ENCODE measurements at places on chromosomes 4 and X.

DNA sequence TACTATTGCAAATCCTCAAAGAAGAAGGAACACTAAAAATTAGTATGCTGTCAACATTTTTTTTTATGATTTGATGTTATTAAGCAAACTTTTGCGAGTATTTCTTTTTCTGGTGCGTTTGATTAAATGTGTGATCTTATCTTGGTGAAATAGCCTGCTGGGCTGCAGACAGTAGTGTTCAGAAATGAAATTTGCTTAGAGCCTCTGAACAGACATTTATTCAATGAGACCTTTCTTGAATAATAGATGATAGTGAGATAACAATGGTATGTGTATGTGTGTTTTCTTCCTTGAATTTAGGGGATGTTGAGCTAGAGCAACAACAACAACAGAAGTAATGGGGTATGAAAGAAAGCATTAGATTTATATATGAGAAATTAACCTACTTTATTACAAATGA lies 12.7 kb downstream of the ADGRL3 start:
- DNase-seq = no peak

GRCh38 chrX:41384051-41384705 lies 50.2 kb downstream of the DDX3X start:
- peak; percentile 3 for DNase-seq

GRCh38 chr4:76277667-76278066 lies 26.1 kb downstream of the FAM47E start:
- no peak for DNase-seq

DNA sequence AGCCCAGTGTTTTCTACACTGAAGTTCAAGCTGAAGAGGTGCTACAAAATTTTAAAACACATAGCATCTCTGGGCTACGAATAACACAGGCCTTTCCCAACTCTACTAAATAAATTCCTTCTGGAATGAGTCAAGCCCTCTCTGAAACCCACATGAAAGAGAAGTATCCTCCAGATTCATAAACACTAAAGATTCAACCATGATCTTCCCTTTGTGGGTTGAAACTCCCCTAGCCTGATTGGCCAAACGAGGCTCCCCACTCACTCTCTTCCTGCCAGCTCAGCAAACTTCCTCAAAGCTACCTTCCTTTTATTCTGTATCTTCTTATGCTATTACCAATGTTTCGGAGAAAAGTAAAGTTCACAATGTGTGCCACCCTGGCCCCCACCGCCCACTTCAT lies 95.4 kb downstream of the NKX6-1 start:
- no peak for DNase-seq

- no peak for DNase-seq
Observed at GRCh38 chr4:142683997-142684396, 162.1 kb downstream of the INPP4B start.

- DNase-seq = no peak
Observed at GRCh38 chr4:26287756-26288155, 33.1 kb upstream of the RBPJ start.

- no peak for DNase-seq
Observed at GRCh38 chrX:16212024-16212423, 44.7 kb downstream of the MAGEB17 start.

DNA sequence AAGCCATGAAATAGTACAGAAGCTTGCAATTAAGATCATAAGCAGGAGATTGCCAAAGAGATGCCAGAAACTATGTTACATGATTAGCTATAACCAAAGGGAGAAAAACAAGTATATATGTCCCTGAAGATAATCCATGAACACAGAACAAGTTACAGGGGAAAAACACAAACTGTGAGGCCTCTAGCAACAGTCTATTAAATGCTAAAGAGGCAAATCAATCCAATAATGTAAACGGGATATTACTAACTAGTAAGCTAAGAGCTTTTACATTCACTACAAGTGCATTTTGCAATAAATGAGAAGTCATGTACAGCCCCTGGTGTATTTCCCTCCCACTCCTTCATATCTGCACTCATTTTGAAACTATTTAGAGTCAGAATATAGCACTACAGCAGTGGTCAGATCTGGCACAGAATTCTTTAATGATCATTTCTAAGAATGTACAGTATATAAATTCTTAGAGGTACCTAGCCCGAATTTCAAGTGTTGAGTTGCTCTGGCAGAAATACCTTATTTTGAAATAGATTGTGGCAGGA lies 449.8 kb upstream of the SMIM31 start:
- no peak for DNase-seq

DNA sequence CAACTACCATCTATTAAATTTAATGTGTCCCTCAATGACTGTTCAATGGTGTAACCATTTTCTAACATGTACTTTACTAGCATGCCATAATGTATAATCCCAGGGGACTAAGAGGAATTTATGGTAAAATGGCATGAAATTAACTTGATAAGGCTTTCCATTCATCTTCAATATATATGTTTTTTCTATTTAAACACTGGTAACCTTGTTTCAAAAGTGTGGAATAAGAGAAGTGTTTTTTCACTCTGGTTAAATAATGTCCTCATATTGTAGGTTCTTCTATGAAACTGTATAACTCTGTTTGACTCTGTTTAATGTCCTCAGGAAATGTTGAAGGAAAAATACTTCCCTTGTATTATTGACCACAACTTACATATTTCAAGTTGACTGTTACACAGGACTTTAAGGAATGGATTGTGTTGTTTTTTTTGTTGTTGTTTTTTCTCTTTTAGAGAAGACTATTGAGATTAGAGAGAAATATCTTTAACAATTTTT lies 113.8 kb upstream of the ARSJ start:
- no peak for DNase-seq

DNA sequence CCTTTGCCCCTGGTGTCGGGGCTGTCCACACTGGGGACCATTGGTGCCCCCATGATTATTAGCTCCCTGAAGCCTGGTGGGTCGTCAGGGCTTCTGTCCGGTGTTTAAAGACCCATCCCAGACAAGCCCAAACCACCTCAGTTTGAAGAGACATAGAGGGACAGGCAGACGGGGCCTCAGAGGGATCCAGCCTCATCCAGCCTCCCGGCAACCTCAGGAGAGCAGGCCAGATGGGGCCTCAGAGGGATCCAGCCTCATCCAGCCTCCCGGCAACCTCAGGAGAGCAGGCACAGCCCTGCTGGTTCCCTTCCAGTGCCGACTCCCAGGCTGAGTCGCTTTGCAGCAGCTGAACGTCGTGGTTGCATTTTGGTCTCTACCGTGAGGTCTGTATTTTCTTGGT lies 32.1 kb downstream of the PIGG start:
- no peak for DNase-seq

DNA sequence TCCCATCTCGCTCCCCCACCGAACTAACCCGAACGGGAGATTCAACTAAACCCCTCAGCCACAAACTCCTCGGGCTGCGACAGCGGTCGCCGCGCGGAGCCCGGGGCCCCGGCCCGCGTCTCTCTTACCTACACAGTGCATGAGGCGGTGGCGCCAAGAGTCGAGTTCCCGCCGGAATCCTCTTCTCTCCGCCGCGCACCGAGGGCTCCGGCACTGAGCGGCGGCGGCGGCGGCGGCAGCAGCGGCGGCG lies 160 bp downstream of the LCORL start:
- no peak for DNase-seq

DNA sequence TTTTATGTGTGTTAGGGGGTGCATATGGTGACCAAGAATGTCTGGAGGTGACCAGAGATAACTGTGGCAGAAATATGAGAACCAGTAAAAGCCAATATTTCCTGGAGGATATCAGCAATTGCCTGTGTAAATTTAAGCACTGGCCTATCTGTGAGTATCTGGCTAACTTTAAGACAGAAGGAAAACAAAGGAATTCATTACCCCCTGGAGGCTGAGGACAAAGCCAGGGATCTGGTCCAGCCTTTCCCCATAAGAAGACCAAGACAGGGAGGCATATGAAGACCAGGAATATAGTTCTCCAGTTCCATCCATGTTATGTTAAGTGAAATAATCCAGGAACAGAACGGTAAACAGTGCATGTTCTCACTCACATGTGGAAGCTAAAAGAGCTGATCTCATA lies 49.2 kb downstream of the MFAP3L start:
- no peak for DNase-seq

DNA sequence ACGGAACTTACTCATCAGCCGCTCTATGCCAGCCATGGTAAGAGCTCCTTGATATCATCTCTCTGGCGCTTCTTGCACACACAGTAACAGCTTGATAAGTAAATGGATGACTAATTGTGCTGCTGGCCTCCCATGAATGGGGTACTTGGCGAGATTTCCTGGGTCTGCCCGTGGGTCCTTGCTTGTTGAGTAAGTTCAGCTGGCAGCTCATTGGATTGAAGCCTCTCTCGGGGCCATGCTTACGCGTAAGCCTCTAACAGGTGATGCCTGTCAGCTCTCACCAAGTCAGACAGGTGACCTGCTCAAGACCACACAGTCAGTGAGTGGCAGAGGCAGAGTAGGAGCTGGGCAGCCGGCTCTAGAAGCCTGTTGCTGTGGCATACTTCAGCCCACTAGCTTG lies 7.7 kb downstream of the NSG1 start:
- no peak for DNase-seq

DNA sequence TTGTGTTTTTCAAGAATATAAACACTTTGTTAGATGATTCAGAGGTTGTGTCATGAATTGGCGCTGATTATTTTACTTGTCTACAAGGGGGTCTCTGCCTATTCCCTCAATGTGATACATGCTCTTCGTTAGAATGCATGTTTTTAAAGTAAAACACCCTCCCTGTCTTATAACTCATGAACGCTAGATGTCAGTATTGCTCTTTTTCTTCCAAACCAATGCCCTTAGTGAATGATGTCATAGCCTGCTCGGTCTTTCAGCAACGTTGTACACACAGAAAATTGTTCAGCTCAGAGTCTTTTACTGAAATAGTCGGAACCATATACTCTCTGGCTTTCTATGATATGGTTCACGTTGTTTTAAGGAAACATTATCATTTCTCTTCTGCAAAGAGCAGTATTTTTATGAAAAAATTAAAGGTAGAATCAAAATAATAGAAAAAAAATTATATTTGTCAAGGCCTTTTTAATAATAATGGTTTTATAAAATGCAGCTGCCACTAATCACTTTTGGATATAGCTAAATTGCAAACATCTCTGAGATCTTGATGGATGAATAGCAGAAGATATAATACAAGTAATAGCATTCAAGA lies 292.9 kb downstream of the TLL1 start:
- peak; percentile 78 for DNase-seq

GRCh38 chrX:124555036-124555595 lies 208.8 kb downstream of the SH2D1A start:
- DNase-seq = peak; percentile 1

GRCh38 chrX:104697294-104697693 lies 131.3 kb downstream of the IL1RAPL2 start:
- DNase-seq = no peak

GRCh38 chr4:6953751-6954380 lies 44.2 kb downstream of the TBC1D14 start:
- peak; percentile 11 for DNase-seq

- DNase-seq = no peak
Observed at GRCh38 chrX:12282991-12283390, 144.7 kb downstream of the FRMPD4 start.

DNA sequence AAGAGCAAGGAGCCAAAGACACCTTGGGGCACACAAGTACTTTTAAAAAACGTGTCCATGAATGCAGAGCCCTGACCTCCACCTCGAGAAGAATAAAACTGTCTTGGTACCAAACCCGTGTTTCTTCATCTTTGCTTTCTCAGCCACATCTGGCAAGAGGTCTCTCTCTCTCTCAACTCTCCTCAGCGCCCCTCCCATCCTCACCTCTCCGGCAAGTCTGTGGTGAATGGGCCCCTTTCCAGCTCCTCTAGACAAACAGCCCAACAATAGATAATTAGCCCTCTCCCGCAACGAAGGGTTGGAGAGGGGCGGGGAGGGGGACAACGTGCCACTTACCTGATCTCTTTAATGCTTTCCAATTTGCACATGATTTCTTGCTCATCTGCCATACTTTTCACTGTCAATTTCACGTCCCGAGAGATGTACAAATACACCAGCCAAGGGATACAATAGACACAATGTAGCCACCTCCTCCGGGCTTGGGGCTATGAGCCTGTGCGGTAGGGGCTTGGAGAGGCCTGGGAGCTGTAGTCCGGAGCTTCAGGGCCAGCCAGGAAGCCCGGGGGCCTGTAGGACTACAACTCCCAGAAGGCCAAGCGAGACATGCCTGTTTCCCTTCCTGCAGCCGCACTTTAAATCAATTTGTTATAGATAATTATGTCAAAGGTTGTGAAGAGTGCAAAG lies at the start of gene ZC4H2:
Gene ZC4H2, minus strand, starts transcription at position 462 of the 684 bp plus-strand sequence. Its CDS starts 73 bp downstream, at position 389.
- DNase-seq = peak; percentile 55

DNA sequence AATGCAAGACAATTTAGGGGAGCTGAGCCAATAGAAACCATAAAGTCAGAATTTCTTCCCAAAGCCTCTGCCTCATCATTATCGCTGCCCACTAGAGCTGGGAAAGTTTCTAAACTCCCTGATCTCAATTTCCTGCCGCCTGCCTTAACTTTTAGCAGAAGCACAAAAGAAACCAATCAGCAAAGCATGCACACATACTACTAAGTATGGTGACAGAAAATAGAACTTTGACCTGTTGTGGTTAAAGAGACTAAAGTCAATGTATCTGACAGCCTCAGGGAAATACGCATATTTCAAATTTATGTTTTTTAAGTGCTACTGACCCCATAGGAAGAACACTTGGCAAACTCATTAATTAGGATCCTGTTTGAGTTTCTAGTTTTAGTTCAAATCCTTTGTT lies 10.1 kb downstream of the STK26 start:
- no peak for DNase-seq

GRCh38 chr4:26132858-26133257 lies 188.0 kb upstream of the RBPJ start:
- DNase-seq = no peak

DNA sequence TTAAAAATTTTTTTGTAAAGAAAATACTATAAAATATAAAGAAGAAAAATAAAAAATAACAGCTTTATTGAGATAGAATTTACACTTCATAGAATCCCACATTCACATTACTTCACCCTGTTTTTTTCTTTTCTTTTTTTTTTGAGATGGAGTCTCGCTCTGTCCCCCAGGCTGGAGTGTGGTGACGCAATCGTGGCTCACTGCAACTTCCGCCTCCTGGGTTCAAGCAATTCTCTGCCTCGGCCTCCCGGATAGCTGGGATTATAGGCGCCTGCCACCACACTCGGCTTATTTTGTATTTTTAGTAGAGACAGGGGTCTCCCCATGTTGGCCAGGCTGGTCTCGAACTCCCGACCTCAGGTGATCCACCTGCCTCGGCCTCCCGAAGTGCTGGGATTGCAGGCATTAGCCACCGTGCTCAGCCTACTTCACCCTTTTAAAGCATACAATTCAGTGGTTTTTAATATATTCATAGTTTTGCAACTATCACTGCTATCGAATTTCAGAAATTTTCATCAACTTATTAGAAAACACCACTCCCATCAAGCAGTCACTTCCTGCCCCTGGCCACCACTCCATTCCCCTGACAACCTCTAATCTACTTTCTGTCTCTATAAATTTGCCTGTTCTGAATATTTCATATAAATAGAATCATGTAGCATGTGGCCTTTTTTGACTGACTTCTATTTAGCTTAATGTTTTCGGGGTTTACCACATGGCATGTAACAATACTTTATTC lies 48.7 kb downstream of the TMEM131L start:
- DNase-seq = no peak

DNA sequence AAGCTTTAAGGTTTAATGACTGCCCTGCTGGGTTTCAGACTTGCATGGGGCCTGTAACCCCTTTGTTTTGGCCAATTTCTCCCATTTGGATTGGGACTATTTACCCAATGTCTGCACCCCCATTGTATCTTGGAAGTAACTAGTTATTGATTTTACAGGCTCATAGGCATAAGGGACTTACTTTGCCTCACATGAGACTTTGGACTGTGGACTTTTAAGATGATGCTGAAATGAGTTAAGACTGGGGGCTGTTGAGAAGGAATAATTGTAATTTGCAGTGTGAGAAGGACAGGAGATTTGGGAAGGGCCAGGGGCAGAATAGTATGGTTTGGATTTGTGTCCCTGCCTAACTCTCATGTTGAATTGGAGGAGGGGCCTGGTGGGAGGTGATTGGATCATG lies 260.7 kb downstream of the SNCA start:
- DNase-seq = no peak
